Stimulated activated CD4-positive, alpha-beta T cell treated with anti-CD3 and anti-CD28 coated beads, Interleukin-1b, Interleukin-23, amount 100 ng/mL, for 4 hours (primary cell): ENCODE measurements at places on chromosomes 5 and 9.

DNA sequence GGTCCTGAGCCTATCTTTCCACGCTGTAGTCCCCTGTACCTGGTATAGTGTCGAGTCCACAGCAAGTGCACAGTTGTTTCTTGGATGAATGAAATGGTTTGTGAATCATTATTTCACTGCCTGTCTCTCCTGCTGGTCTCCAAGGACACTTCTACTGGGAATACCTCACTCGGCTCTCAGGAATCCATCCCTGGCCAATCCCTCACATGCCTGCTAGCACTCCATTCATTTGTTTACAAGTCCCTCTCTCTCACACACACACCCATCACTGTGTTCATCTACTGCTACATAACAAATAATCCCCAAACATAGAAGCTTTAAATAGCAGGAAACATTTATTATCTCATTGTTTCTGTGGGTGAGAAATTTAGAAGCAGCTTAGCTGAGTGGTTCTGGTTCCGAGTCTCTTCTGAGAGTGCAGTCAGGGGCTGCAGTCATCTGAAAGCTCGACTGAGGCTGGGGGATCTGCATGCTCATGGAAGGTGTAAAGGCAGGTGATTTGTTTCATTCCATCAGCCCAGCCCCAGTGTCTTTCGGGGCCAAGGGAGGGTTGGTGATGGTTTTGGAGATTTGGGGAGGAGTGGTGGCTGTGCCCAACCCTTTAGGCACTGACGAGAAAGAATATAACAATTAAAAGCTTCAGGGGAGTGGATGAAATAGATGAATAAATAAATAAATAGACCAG is 132.7 kb upstream of the IER5L start:
- DNase-seq: no peak

GRCh38 chr9:127981559-127982121 is 851 bp upstream of the EEIG1 start:
- no peak for DNase-seq

- no peak for DNase-seq
Measured at GRCh38 chr9:27329291-27329690, 32.3 kb upstream of the EQTN start.

DNA sequence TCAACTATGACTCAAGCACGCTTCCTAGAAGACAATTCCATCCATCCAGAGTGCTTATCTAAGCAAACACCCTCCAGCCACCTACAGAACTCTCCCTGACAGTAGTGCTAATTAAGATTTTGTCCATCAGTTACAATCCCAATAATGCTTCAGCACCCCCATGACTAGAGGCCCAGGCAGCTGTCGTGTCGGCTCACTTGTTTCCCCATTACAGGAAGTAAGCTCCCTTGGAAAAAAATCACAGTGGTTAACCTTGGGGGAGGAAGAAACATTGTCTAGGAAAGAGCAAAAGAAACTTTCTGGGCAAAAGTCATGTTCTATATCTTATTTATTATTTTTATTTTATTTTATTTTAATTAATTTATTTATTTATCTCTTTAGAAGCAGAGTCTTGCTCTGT is 108.8 kb upstream of the LPAR1 start:
- no peak for DNase-seq

- DNase-seq: no peak
Measured at GRCh38 chr5:125836256-125836655, 587.0 kb upstream of the GRAMD2B start.

- no peak for DNase-seq
Measured at GRCh38 chr9:95887926-95888497, 12.5 kb downstream of the ERCC6L2 start.

DNA sequence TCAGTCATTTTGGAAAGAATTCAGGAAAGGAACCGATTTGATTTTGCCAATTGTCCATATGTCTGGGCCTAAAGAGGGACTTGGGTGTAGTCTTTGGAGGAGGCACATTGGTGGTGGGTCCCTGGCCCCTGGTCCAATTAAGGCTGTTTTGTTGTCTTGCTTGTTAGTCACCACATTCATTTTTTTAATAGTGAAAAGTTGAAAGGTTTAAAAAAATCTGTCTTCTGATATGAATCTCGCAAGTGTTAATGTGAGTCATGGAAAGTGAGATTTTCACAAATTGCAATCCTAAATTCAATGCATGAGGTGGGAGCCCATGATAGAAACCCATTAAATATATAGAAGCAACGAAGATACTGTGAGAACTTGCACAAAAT is 165.9 kb upstream of the OTULINL start:
- no peak for DNase-seq

GRCh38 chr5:145463634-145464033 is 371.5 kb downstream of the PRELID2 start:
- DNase-seq: no peak

DNA sequence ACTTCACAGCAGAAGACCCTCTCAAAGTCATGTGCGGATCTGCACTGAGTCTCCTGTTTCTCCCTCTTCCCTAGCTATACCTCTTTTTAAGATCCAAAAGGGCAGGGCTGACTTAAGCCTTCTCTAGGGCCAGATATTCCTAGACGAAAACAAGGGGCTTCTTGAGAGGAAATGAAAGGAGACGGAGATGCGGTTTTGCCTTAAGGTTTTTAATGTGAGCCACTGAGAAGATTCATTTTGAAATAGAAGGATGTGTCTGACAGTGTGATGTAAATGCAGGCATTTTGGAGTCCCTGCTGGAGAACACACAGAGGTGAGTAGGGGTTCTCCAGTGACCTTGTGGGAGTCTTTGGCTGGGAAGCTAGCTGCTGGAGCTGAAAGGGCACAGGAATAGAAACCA is 15.6 kb upstream of the IL12B start:
- DNase-seq: no peak

DNA sequence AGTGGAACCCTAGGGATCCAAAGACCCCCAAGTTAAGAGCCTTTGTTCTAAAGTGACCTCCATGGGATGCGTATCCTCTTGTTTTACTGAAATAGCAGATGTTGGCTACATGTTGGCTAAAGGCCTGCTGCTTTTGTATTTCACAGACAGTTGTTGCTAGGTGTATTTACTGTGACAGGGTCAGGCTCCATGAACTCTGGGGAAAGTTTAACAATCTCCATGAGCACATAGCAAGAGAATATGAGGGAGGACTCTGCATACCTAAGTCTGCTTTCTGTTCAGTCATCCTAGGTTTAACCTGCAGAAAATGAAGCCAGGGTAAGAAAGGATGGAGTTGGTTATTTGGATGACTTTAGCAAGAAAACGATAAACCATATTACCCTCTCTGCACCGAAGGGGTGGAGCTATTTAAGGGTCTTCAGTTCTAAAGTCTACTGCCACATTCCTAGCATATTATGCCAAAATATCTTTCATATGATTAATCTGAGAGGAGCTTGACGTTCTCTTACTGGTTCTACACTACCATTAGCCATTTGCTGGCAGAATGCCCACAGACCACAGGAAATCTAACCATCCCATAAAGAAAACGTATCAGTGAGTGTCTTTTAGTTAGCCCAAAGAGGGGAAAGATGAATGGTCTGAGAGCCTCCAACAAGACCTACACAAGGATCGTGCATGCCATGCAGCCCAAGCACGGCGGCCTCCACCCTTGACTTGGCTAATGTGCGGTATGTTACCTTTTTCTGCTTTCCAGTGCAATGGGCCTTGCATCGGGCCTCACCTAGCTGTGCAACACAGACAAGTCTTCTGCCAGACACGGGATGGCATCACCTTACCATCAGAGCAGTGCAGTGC is 127.8 kb downstream of the SAXO1 start:
- no peak for DNase-seq

DNA sequence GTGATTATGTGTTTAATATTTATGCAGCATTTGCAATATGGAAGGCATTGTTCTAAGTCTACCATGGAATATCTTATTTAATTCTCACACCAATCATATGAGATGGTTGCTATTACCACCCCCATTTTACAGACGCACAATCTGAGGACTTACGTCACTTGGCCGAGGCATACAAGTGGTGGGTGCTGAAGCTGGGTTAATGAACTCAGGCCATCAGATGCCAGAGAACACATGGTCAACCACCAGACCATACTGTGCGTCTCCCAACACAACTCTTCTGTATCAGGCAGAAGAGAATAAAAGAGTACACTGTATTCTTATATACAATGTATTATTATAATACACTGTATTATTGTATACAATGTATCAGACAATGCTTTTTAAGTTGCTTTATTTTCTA is 59.5 kb downstream of the ZNF366 start:
- no peak for DNase-seq

GRCh38 chr5:158285698-158286097 is 426.8 kb upstream of the CLINT1 start:
- no peak for DNase-seq

- no peak for DNase-seq
Measured at GRCh38 chr9:111866976-111867375, 29.6 kb upstream of the UGCG start.

DNA sequence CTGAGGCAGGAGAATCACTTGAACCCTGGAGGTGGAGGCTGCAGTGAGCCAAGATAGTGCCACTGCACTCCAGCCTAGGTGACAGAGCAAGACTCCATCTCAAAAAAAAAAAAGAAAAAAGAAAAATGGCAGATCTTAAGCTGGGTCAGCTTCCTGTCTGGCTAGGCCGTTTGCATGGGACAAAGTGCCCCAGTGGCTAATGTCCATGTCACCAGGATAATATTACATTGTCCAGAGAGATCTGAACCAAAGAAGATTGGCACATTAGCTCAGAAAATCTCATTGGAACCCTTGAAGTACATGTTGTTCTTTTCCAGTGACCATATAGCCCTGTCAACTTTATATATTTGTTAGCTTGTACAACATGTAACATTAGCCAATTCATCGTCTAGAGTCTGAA is 59.2 kb upstream of the DAB2IP start:
- DNase-seq: no peak

GRCh38 chr5:158967541-158967940 is 132.2 kb downstream of the EBF1 start:
- DNase-seq: no peak

DNA sequence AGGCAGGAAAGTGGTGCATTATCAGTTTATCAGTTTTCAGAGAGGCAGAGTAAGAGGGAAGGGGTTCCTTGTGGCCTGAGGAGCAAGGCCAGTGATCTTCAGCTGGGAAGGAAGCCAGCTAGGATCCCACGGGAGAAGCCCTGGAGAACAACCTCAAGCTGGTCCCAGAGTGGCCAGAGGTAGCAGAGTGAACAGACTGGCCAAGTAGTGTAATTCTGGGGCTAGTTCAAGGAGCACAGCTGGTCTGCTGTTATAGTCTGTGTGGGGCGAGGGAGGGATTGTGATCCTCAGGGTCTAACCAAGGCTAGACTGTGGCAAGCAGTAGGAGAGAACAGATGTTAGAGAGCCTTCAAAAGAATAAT is 164.6 kb downstream of the CARTPT start:
- DNase-seq: no peak

DNA sequence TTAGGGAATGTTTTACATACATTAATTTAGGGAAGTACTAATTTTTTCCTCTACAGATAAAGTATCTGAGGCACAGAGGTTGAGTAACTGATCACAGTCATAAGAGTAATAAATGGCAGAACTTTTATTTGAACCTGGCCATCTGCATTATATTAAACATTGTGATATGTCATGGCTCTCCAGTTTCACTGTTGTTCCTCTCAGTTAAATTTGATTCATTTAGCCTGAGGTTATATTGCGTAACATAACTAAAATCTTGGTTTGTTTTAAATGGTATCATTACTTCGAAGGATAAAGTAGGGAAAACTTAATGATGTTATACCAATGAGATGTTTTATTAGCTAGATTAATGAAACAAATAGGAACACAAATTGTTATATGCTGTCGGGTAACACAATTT is 284.4 kb downstream of the KDM4C start:
- no peak for DNase-seq

GRCh38 chr5:39164016-39164415 is 55.3 kb downstream of the FYB1 start:
- DNase-seq: no peak

DNA sequence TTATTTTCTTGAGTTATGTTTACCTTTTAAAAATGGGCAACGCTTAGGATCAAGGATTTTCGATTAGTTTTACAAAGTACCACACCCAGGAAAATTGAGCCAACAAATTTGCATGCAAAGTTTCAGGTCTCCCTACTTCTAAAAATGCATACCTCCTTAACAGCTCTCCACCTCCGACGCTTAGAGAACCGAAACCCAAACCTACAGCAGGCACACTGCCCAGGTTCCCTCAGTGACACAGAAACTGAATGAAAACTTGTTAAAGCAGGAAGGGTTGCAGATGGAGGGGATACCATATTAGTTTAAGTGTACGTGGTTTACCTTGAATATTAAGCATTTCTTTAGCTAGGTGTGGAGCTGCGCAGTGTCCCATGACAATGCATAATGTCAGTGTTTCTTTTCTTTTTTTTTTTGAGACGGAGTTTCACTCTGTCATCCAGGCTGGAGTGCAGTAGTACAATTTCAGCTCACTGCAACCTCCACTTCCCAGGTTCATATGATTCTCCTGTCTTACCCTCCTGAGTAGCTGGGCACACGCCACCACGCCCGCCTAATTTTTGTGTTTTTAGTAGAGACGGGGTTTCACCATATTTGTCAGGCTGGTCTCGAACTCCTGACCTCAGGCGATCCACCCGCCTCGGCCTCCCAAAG is 1.6 kb upstream of the SUB1 start:
- DNase-seq: peak; percentile 11

- DNase-seq: no peak
Measured at GRCh38 chr5:89698028-89698427, 711.5 kb downstream of the CETN3 start.

DNA sequence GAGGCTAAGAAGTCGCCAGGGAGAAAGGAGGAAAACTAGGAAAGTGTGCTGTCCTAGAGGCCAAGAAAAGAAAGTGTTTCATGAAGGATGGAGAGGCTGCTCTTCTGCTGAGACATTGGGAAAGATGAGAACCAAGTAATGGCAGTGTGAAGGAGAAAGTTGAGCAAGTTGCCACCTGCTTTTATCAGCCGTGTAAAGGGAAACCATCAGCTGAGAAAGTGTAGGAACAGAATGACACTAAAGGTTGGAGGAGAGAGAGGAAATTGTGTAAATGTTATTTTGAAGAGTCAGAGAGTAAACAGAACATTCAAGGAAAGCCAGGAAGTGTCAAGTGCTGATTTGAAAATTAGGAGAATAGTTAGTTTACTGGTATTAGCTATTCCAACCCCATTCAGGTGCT is 125.0 kb downstream of the CEMIP2 start:
- no peak for DNase-seq

DNA sequence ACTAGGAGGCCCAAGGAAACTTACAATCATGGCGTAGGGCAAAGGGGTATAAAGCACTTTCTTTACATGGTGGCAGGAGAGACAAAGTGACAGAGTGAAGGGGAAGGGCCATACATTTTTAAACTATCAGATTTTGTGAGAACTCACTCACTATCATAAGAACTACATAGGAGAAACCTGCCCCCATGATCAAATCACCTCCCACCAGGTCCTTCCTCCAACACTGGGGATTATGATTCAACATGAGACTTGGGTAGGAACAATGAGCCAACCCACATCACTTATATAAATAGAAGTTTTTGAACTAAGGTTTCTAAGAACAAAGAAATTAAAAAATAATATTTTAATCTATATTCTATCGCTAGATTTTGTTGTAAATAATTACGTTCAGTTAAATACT is 460.3 kb upstream of the TYRP1 start:
- DNase-seq: no peak

GRCh38 chr5:115419846-115420585 is 123.6 kb upstream of the CCDC112 start:
- DNase-seq: no peak
